ENCODE measurements at places on chromosomes 5 and 9.

GRCh38 chr9:15531380-15531779, 20.6 kb upstream of the PSIP1 start:
- H3K36me3 ChIP-seq: no peaks in the 10 kb centered on the region
- H3K4me1 ChIP-seq: no peaks in the 10 kb centered on the region
- H3K27ac ChIP-seq: no peak overlapping the region
- H3K27me3 ChIP-seq: no peaks in the 10 kb centered on the region

- peaks cover 4% of the 10 kb centered on the region for H3K36me3 ChIP-seq
- DNase-seq: no peak
- H3K27ac ChIP-seq: peak overlapping the region; percentile 98
- no peak overlapping the region for H3K4me3 ChIP-seq
Measured at GRCh38 chr5:158910782-158911692, 188.7 kb downstream of the EBF1 start.

DNA sequence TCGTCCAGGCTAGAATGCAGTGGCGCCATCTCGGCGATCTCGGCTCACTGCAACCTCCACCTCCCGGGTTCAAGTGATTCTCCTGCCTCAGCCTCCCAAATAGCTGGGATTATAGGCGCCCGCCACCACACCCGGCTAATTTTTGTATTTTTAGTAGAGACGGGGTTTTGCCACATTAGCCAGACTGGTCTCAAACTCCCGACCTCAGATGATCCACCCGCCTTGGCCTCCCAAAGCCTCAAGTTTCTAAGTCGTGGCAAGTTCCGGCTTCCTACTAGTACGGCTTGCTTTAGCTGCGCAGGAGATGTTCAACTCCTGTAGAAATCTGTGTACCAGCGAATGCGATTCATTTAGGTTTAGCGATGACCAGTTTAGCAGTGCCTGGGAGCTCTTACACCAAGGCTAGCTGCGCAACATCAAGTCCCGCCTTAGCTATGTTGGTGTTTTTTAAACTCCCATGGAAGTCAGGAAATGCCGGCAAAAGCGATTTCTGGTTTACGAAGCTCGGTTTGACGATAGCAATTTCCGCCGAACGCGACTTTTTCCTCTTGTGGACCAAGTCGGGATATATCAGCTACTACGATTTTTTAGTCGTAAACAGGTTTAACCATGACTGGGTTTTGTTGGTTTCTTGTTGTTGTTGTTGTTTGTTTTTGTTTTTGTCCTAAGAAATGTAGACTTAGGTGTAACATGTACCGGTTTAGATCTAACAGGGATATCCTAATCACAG, 46.4 kb downstream of the ANXA2R start:
- peaks cover 36% of the 10 kb centered on the region for H3K4me1 ChIP-seq
- DNase-seq: peak; percentile 81
- H3K27ac ChIP-seq: peak overlapping the region; percentile 77
- H3K36me3 ChIP-seq: no peaks in the 10 kb centered on the region

GRCh38 chr9:20701060-20701459, 17.0 kb downstream of the FOCAD start:
- H3K27ac ChIP-seq: no peak overlapping the region
- no peak for DNase-seq
- H3K4me3 ChIP-seq: no peak overlapping the region
- no peaks in the 10 kb centered on the region for H3K27me3 ChIP-seq
- no peaks in the 10 kb centered on the region for H3K36me3 ChIP-seq

DNA sequence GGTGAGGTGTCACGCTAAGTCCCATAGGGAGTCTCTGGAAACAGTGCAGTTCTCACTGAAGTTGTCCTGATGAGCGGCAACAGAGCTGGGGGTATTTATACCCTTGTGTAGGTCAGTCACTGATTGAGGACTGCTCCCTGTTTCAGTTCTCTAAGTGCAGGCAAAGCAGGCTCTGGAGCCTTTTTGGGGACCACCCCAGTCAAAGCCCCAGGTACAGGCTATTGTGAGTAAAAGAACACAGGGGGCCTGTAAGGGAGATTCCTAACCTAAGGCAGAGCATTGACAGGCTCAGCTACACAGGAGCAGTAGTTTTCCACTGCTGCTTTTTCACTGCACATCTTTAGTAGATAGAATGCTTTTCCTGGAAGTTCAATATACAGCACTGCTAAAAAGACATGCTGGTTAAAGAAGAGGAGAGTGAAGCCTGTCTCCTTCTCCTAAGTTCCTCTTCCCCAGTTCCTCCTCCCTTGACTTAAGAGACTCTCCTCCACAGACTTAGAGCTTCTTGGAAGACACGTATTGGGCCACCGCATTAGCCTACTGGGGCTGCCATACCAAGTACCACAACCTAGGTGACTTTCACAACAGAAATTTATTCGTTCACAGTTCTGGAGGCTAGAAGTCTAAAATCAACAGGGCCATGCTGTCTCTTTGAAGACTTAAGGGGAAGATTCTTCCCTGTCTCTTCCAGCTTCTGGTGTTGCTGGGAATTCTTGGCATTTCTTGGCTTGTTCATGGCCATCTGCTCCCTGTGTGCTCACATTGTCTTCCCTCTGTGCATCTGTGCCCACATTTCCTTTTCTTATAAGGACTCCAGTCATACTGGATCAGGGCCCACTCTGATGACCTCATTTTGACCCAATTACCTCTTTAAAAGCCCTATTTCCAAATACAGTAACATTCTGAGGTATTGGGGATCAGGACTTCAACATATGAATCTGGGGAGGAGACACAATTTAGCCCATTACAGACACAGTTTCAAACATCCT, 221.0 kb downstream of the ESM1 start:
- no peak for DNase-seq
- H3K27me3 ChIP-seq: no peaks in the 10 kb centered on the region
- no peak overlapping the region for H3K27ac ChIP-seq
- H3K36me3 ChIP-seq: no peaks in the 10 kb centered on the region
- H3K4me1 ChIP-seq: no peaks in the 10 kb centered on the region
- no peak overlapping the region for H3K4me3 ChIP-seq

DNA sequence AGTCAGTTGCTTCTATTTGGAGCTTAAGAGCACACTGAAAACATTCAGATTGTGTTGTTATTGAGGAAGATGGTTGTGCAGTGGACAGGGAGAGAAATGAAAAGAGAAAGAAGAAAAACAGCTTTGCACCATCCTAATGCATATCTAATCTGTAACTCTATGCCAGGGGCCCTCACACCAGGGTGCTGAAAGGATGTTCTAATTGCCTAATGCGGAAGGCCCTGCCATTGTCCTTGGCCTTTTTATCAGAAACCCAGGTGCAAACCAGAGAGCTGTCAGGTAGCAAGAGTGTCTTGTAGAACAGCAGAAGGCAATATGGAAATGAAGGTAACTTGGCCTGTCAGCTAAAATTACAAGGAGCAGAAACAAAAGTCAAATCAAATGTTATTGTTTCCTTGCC, 384.5 kb upstream of the PIK3R1 start:
- no peak overlapping the region for H3K27ac ChIP-seq
- DNase-seq: no peak
- no peak overlapping the region for H3K4me3 ChIP-seq
- no peaks in the 10 kb centered on the region for H3K27me3 ChIP-seq
- H3K36me3 ChIP-seq: no peaks in the 10 kb centered on the region
